ENCODE measurements at places on chromosomes 7 and 10. TPM values are rescaled to one million over a fixed set of nuclear protein-coding genes. Genes with fewer than 3 reads are reported as not detected.

GRCh38 chr10:28632584-28632945, 44.8 kb upstream of the BAMBI start:
- no peak for DNase-seq

Gene SNCG
- not detected for total RNA-seq

DNA sequence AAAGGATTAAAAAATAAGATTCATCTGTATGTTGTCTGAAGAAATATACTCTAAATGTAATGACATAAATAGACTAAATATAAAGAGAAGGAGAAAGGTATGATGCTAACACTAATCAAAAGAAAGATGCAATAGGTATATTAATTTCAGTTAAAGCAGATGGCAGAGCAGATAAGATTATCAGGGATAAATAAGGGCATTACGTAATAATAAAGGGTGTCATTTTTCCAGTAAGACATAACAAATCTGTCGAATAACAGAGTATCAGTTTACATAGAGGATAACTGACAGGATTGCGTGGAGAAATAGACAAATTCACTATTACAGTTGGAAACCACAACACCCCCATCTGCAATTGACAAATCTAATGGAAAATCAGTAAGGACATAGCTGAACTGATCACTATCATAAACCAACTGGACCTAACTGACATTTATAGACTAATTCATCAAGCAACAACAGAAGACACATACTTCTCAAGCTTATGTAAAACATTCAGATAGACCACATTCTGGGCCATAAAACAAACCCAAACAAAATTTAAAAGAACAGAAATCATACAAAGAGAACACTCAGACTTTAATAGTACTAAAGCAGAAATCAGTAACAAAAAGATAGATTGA, 384.1 kb upstream of the COBL start:
- no peak for DNase-seq

Gene GNAI1
- total RNA-seq = 0.42 TPM

GRCh38 chr7:44394636-44395035, 69.2 kb upstream of the CAMK2B start:
- no peak for DNase-seq

Measured in CD8-positive, alpha-beta memory T cell (primary cell).